ENCODE measurements at places on chromosomes 3 and 15.

DNA sequence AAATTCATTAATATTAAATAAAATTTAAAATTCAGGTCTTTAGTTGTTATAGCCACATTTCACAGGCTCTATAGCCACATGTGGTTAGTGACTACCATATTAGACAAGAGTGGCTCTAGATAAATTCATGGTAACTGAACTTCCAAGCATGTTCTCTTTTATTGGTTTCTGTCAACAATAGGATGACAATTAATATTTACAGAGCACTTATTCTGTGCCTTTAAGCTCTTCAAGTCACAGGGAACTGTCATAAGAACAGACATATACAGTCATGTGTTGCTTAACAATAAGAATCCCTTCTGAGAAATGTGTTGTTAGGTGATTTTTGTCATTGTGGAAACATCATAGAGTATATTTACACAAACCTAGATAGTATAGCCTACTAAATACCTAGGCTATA is 38.8 kb upstream of the SLC25A36 start:
- peak; percentile 81 for DNase-seq

DNA sequence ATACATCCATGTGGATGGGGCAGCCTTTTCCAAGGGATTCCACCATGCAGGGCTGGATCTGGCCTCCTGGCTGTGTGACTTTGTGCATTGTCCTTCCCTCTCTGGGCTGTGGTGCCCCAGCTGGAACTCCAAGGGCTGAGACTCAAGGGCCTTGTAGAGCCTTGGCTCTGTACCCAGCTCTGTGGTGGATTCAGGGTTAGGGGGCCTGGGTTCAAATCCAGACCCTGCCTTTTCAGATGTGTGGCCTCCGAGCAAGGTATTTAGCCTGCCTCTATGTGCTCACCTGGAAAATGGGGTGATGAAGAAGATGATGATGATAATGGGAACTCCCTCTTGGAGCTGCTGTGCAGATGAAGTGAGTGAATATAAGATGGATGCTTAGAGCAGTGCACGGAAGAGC is 161.9 kb downstream of the WNT7A start:
- no peak for DNase-seq

DNA sequence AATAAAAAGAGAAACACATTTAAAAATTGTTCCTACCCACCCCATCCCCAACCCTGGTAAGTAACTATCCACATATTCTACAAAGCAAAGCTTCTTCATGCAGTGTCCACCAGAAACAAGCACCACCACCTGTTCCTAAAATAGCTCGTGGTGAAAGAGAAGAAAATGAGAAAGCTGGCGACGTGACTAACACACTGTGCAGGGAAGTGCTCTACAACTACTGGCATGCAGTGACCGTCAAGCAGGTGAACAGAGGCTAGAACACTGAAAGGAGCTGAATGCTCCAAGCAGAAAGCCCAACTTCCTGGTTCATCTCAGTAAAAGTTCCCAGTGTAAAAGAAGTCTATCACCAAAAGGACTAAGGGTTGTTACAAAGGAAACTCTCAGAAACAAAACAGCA is 80.7 kb downstream of the NR2E3 start:
- no peak for DNase-seq

DNA sequence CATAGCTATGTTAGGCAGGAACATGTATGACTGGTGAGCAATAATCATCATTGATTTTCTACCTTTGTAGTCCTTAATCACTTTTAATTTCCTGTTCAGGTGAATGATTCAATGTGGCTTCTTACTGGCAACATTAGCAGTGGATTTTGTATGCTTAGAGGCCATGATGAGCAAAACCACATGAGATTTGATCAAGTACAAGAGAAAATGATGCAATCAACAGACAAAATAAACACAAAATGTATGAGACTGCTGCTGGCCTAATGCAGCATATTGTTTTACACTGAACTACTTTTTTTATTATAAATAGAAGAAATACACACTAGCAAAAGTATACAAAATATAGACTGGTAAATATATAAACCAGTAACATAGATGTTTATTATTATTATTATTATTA is 47.5 kb upstream of the SI start:
- no peak for DNase-seq

DNA sequence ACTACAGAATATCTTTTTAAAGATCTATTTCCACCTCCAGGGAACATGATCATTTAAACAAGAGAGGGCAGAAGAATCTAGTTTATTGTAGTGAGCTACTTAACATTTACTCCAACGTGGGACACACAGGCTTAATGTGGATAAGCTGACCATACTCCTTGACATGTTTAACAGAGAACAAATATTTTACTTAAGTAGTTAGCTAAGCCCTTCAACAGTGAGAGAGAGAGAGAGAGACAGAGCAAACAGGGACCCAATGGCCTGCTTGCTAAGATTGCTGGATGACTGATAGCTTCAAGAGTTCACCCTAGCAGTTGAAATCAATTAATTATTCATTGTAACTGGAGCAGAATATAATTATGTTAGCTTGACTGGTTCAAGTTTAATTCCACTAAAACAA is 158.6 kb downstream of the ADAM10 start:
- DNase-seq, result no peak

- DNase-seq, result no peak
Observed at GRCh38 chr3:180176059-180176458, 139.3 kb upstream of the PEX5L start.

- no peak for DNase-seq
Observed at GRCh38 chr3:131896285-131896684, 138.5 kb downstream of the CPNE4 start.

DNA sequence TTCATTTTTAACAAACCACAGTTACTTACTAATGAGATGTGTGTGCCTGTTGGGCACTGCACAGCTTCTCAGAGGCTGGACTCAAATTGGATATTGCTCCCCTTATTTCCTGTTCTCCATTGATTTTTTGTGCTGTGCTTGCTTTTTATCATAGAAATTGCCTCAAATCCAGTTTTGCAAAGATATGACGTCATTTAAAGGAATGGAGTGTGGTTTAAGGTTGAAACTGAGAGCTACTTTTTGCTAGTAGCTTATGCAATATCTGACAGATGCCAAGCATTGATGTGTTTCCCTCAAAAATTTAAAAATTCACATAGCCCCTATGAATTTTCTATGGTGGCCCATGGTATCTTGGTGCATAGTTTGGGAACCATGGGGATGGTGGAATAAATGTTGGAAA is 67.7 kb upstream of the ROPN1 start:
- DNase-seq, result no peak

- DNase-seq, result no peak
Observed at GRCh38 chr15:71788646-71789579, 21.4 kb upstream of the NR2E3 start.

GRCh38 chr3:57019057-57019456 is 41.4 kb upstream of the SPATA12 start:
- DNase-seq, result no peak

- no peak for DNase-seq
Observed at GRCh38 chr15:96882121-96882772, 551.7 kb downstream of the NR2F2 start.

- no peak for DNase-seq
Observed at GRCh38 chr15:21261396-21261964, 178.8 kb downstream of the POTEB3 start.

DNA sequence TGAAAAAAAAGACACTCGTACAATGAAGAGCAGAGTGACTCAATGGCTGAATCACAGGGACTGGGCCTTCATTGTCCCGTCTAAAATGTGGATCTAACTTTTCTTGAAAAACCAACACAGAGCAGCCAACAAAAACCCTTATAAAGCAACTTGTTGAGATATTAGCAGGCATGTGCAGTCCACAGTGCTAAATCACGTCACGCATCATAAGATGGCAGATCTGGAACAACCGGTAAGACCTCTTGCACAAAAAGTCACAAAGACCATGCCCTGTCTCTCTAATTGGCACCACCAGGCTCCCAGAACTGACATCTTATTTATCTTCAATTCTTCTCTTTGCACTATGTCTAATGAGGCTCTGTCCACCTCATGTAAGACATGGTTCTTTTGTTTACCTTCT is 177.0 kb downstream of the MAGI1 start:
- no peak for DNase-seq

DNA sequence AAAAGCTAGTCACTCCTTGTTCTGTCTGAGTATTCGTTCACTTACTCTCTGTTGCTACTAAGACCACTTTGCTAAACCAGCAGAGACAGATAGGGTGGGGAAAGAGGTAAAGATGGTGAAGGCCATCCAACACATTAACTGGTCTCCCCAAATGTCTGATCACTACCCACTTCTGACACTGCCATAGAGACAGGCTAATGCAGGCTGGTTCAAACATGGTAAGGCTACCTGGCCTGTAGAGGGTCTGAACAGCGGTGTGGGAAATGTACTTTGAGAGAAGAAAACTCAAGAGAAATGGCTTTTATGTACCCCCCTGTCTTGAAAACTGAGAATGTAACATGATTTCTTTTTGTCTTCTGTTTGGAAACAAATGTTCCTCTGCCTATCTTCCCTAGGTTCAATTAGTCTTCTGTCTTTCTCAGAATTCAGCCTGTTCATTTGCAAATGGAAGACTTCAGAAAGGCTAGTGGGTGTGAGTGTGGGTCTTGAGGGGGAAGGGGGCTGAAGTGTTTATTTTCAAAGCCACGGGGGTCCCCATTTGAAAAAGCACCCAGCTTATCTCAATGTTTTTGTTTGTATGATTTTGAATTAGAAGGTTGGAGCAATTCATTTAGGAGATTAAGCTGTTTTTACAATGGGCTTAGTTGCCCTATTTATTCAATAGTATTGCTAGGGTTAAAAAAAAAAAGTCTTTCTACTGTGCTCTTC is 15.8 kb downstream of the ALDH1A2 start:
- no peak for DNase-seq

DNA sequence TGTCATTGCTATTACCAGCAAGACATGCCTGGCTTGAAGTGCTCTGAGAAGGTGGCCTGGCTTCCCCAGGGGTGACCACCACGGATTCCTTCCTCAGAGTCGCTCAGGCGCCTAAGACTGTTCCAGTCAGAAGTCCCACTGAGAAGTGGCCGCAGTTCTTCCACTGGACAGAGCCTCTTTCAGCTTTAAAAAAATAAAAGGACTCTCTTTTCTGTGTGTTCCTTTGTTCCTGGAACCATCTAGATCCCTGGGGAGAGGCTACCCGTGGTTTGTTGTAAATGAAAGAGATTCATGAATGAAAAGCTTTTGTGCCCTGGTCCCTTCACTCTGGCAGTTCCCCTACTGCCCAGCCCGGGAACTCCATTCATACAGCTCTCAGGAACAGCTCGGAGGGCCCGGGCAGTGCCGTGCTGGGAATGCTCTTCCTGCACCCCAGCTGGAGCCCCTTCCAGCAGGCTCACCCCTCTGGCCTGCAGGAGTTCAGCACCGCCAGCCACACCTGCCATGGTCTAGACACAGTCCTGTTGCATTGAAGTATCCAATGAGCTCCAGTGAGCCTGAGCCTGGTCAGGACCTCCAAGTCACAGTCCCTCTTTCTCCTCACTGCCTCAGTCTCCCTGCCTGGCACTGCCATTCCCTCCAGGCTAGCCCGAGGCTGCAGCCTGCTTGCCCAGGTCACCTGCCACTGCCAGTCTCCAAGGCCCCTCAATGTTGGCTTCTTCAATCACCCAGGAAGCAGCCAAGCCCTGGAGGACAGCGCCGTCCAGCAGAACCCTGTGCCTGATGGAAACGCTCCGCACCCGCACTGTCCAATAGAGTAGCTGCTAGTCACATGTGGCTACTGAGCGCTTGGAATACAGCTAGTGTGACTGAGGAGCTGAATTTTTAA is 75.4 kb downstream of the XXYLT1 start:
- DNase-seq, result no peak

DNA sequence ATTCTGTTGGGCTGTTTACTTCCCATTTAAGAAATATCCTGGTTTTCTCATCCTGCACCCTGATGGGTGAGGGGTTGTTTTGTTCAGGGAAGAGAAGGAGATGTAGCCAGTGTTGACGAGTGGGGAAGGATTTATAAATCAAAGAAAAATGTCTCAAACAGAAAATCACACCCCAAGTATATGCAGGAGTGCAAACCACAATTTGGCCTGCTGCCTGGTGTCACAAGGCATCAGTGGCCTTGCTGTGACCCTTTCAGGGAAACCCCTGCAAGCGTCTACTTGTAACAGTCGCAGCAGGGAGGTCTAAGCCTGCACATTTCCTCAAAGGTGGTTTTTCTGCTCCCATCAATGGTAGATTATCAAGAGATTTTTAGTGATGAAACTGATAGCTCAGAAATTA is 132.6 kb upstream of the LRRN1 start:
- DNase-seq, result no peak

GRCh38 chr15:31403096-31403495 is 76.5 kb downstream of the KLF13 start:
- DNase-seq, result no peak

DNA sequence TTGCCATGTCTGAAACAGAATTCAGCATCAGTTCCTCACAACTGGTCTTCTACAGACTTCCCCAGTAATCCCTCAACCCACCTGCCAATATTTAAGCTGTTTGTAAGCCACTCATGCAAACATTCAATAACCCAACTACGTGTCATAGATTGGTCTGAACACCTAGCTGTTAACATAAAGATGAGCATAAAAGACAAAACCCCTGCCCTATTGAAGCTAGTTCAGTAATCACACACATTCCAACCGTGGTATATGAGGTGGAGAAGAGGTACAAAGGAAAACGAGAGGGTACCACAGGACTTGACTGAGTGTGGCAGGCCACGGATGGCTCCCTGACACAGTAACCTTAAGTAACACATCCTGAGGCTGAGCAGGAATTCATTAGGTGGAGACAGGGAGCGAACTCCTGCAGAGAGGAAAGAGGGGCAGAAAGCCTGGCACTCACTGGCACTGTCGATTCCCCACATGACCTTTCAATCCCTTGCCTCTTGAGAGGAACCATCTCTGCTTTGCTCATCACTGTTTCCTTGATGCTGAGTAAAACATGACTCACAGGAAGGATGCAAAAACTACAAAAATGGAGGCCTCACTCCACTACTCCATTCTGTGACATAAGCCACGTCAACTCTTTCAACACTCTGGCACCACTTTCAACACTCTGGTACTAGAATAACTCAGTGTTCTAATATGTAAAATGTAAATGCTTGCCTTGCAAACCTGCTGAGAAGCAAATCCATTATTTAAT is 31.3 kb downstream of the RPN1 start:
- DNase-seq, result no peak

GRCh38 chr3:142645236-142645793 is 49.1 kb downstream of the PLS1 start:
- no peak for DNase-seq
